Posterior vena cava (tissue), 2 donors: ENCODE measurements at places on chromosomes 16 and 17. TPM values are rescaled to one million over a fixed set of nuclear protein-coding genes. Genes with fewer than 3 reads are reported as not detected.

SPIRE2 gene
- total RNA-seq = 0.33 TPM

CACNG3 gene
- not detected for total RNA-seq

CMTM1 gene
- 3.1 TPM for total RNA-seq

CPHXL gene
- not detected for total RNA-seq

RGS9 gene
- total RNA-seq = 5.3 TPM

KRT39 gene
- not detected for total RNA-seq
